ENCODE measurements at places on chromosomes 2 and 18. TPM values are rescaled to one million over a fixed set of nuclear protein-coding genes. Genes with fewer than 3 reads are reported as not detected.
A peak's percentile ranks its signal among the peaks of the same experiment; 100 is the strongest.

DNA sequence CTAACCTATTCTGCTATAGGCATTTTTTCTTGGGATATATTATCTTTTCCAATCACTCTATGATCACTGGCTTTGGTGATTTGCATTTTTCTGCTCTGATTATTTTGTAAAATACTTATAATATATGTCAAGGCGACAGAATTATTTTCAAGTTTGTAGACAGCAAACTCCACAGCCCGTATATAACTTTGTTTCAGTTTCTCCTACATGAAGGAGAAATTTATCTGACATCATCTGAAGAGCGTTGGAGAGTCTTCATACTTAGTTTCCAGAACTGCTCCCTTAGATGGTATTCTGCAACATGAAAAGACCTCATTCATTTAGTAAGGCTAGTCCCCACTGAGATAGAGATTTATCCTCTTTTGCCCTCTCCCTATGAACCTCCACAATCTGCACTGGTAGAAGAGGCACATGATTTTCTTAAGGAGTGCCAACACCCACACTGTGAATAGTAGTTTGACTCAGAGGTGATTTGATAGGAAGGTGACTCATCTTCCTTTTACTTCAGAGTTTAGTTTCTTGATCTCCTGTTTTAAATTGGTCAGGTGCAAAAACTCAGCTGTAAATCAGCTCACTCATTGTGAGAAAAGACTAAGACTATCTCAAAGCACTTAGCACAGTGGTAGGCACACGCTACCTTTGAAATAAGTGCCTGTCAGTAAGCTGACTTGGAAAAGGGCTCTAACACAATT lies 1848.6 kb upstream of the CELF4 start:
- DNase-seq = no peak

The RTP5 gene
- total RNA-seq = not detected

DNA sequence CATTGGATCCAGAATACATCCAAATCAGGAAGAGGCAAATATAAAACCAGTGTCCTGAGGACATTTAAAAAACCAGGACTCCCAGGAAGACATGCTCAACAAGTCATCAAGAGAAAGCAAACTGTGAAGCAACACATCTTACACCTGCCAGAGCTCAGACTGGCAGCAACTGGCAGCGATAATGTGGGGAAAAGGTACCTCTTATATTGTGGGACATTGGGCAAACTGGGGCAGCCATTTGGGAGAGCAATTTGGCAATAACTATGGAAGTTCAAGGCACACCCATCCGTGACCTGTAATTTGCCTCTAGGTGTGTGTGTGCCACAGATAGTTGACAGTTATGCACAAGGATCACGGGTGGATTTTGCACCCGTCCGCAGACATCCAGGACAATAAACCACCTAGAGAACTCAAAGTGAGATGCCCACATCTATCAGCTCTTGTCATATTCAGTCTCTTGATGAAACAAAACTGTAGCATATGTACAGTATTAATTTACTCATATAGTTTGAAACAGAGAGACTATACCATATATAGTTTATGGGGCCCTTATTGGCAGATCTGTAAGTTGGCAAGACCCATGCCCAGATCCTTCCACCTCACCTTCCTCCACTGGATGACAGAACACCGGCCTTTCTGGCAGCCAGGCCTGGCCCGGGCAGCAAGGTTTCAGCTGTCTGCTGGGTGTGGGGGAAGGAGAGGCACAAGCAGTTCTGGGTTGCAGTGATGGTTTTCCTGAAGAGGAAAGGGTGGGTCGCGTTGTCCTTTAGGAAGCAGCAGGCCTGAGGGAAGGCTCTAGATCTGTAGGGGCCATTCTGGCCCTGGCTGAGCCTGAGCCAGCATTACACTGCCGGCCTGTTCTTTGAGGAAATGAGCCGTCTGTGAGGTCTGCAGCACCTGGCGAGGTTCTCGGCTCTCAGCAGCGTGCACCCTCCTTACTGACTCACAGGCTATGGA lies 18.8 kb downstream of the HJURP start:
- DNase-seq = no peak

- no peak for DNase-seq
Measured at GRCh38 chr18:63617049-63617914, 26.8 kb downstream of the SERPINB4 start.

The IGFBP2 gene
- total RNA-seq = 57.2 TPM

- DNase-seq = no peak
Measured at GRCh38 chr2:119251652-119252051, 28.0 kb downstream of the STEAP3 start.

- no peak for DNase-seq
Measured at GRCh38 chr2:56182420-56182819, 1.4 kb upstream of the CCDC85A start.

DNA sequence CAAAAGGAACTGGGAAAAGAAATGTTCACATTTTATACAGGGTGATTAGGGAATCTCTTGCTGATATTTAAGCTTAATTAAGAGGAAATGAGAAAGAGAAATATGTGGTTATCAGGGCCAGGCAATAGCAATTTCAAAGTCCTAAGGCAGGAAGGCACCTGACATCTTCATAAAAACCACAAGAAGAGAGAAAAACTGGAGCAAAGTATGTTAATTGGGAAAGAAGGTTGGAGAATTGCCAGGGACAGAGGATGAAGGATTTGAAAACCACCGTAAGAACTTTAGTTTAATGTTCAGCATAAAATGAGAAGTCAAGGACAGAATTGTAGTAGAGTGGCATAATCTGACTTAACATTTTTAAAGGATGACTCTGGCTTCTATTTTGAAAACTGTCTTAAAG lies 691.8 kb upstream of the NRXN1 start:
- DNase-seq = no peak

- no peak for DNase-seq
Measured at GRCh38 chr18:42574871-42575270, 540.6 kb downstream of the RIT2 start.

DNA sequence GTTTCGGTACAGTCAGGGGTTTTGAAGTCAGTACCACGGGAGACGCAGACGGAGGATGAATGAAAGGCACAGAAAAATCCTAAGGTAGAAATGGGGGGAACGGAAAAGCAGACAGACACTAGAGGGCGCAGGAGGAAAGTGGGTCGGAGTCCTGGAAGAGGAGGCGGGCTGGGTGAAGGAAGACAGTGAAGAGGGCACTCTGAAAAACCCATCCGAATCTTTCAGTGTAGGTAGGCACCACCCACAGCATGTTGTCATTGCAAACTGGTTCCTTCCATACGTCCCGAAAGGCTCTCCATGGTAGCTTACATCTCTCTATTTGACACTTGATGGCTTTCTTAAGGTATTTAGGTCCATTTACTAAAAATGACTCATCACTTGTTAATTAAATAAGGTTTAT lies 18.5 kb upstream of the ZNF236 start:
- peak; percentile 83 for DNase-seq

The EVA1A gene
- total RNA-seq = 0.72 TPM

DNA sequence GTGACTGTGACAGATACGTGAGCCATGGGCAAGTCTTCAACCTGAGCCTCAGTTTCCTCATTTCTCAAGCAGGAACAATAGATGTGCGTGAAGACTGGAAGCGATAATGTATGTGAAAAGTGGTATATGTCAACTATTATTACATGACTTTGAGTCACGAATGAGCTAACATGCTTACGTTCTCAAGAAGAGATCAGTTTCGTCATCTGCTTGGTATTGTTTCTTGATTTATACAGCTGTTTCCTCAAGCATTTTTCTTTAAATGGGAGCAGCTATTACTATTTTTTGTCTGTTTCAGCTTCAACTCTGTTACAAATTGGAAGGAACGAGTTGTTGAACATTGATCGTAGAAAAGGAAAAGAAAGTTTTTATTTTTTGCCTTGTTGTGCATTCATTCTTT lies 48.5 kb upstream of the THOC1 start:
- DNase-seq = no peak

GRCh38 chr18:45498287-45498658 lies 117.0 kb upstream of the SLC14A2 start:
- no peak for DNase-seq

GRCh38 chr2:149473521-149473920 lies 114.1 kb downstream of the MMADHC start:
- DNase-seq = no peak

DNA sequence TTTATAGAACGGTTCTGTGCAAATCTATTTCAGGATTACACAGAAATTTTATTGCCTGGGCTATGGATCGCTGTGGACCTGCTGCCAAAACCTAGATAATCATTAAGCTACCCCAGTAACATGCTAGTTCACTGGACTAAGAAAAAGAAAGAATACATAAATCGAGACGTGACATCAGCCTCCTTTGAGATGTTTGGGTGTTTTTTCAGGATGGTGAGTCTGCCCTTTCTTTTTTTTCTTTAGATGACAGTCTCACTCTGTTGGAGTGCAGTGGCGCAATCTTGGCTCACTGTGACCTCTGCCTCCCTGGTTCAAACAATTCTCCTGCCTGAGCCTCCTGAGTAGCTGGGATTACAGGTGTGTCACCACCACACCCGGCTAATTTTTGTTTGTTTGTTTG lies 52.0 kb downstream of the FHOD3 start:
- DNase-seq = peak; percentile 49

GRCh38 chr18:31931886-31932240 lies 11.1 kb downstream of the TRAPPC8 start:
- no peak for DNase-seq

The SLC9A4 gene
- not detected for total RNA-seq

GRCh38 chr18:33863912-33864311 lies 285.9 kb downstream of the ASXL3 start:
- no peak for DNase-seq

GRCh38 chr2:23518481-23519333 lies 133.7 kb downstream of the KLHL29 start:
- no peak for DNase-seq

GRCh38 chr2:238128534-238129001 lies 9.9 kb upstream of the KLHL30 start:
- DNase-seq = peak; percentile 44

- DNase-seq = no peak
Measured at GRCh38 chr2:236545248-236545658, 24.4 kb upstream of the ACKR3 start.

DNA sequence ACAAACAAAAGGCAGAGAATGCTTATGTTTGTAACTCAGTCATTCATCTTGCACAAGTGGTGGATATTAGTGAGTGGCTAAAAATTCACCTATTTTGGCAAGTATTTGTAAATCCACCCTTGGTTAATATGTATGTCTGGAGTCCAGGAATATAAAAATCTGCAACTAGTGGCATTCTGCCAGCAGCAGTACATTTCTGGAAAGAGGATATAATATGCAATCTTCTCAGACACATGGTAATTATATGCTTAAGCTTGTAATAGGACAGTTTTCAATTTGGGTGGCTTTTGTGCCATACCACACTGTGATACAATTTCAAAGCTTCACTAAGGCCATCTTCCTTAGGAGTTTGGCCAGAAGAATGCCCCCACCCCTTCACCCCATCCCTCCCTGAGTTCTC lies 693.3 kb downstream of the MBD2 start:
- DNase-seq = no peak

The NT5C1B gene
- total RNA-seq = not detected

GRCh38 chr2:6926071-6926732 lies 9.0 kb downstream of the RNF144A start:
- DNase-seq = no peak

DNA sequence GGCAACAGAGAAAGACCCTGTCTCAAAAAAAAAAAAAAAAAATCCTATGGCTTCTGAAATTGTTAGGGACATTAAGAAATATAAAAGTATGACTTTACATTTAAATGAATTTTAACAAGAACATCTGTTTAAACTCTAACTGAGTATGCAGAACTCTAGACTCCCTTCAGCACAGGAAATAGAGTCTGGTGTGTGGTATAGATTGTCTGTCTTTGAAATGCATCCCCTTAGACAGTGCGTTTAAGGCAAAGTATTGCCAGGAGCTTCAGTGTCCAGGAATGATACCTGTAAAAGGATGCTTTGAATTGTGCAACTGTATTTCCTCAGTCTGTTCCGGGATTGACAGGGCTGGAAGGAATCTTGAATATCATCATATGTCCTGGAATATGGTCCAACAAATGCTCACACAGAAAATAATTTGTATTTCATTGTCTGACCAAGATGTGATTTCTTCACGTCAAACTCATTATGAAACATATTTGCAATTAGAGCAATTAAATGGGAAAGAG lies 133.0 kb upstream of the RASGRP3 start:
- DNase-seq = no peak

GRCh38 chr2:223580951-223581350 lies 21.2 kb downstream of the SCG2 start:
- DNase-seq = no peak

GRCh38 chr2:120823551-120823950 lies 87.9 kb downstream of the GLI2 start:
- no peak for DNase-seq

DNA sequence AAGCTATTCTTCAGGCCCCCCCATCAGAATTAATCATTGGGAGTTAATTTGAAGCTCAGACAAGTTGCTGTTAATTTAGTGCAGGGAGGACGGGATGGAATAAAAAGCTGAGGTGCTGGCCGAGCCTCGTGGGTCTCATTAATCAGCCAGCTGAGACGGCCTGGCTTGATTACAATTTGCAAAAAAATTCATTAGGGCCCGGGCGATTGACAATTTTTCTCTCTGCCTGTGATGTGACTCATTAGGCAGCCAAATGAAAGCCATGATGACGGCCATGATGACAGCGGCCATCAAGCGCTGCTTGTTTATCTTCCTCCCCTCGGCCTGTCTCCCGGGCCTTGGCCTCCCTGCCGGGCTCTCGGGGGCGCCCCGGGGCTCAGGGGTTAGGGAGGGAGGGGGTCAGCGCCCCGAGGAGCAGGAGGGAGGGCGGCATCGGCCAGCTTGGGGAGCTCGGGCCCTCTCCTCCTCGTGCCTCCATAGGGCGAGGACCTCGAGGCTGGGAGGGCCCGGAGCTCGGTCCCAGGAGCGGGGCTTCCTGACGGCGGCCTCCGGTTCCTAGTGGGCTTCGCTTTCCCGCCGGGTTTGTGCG lies 5.2 kb downstream of the GBX2 start:
- DNase-seq = no peak

- no peak for DNase-seq
Measured at GRCh38 chr18:55123361-55123760, 164.1 kb upstream of the CCDC68 start.

- no peak for DNase-seq
Measured at GRCh38 chr2:23664066-23664788, 262.7 kb downstream of the ATAD2B start.

DNA sequence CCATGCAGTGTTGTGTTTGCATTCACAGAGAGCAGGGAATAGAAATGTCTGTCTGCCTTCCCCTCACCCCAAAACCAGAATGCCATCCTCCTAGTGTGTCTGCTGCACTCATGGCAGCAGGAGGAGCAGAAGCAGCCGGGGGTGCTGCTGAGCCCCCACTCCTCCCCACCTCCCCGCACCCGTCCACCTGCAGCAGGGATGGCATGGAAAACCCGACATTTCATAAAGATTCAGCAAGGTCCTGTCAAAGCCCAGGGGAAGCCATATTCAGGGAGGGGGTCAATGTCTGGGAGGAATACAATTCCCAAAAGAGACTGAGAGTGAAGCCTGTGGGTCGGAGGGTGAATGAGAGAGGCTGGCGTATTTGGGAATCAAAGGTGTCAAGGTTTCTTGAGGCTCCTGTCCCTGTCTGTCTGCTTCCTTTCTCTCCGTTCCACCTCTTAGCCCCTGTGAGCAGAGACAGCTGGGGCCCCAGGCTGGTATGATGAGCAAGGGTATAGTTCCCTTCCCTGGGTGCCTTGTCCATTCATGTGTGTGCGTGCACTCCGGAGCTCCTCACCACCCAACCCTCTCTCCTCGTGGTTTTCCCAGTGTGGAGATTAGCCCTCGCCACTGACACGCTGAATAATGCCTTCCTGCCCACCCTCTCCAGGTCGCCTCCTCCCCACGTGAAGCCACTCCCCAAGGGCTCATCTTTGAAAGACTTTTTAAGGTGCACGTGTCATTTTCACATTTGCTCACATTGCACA lies 133.5 kb upstream of the ZNF236 start:
- no peak for DNase-seq

The CNTNAP5 gene
- not detected for total RNA-seq
